ENCODE measurements at places on chromosomes 7 and 10. TPM values are rescaled to one million over a fixed set of nuclear protein-coding genes. Genes with fewer than 3 reads are reported as not detected.

Gene NACAD
- polyA plus RNA-seq = 7.7 TPM

Gene GLCCI1
- 5.0 TPM for polyA plus RNA-seq

DNA sequence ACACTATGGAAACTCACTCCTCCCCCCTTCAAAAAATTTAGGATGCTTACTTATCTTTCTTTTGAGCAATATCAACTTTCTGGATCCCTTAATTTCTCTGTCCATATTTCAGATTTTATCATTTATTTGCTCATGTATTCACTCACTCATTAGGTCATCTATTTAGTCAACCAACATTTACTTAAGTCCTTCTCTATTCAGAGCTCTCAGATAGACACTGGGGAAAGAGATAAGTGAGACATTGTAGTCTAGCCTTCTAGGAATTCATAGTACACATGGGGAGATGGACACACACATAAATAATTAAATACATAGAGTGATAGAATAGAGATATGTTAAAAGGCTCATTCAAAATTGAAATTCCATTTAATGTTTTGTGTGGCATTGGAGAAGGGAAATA is 9.2 kb downstream of the CPN1 start:
- no peak for DNase-seq

GRCh38 chr7:87380905-87381304 is 35.4 kb downstream of the CROT start:
- no peak for DNase-seq

DNA sequence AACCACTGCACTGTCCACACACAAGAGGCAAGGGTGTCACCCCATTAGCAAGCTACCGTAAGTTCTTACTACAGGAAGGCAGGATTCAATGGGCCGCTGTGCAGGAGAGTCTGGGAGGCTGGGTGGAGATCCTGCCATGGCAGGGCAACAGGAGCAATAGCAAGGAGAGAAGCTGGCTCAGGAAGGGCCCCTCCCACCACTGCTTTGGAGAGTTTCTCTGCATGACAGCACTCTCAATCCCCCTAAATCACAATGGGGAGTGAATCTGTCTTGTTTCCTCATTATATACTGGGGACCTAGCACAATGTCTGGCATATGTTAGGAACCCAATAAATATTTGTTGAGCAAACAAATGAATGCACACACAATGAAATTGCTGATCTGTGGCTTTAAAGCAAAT is 83.2 kb upstream of the SFMBT2 start:
- no peak for DNase-seq

DNA sequence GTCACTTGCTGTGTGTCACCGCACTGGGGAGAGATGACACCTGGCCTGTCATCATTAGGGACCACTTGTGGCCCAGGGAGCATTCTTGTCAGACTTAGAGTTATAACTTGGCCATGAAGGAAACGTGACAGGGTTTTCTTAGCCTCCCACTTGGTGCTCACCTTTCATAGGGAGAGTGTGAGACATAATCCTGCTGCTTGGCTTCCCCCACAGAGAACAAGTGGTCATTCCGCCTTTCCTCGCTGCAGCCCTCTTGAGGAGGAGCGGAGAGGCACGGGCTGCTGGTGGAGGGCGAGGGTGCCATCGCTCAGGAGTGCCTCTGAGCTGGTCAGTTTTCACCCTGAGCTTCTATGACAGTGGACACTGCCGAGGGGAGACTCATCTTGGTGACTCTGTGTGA is 125.0 kb upstream of the GJD4 start:
- DNase-seq = no peak

GRCh38 chr10:117925369-117925768 is 121.4 kb downstream of the RAB11FIP2 start:
- no peak for DNase-seq

Measured in urinary bladder (tissue), 4 donors.